ENCODE measurements at places on chromosomes 6 and 20. TPM values are rescaled to one million over a fixed set of nuclear protein-coding genes. Genes with fewer than 3 reads are reported as not detected.

The STMND1 gene
- total RNA-seq: not detected

The GNMT gene
- total RNA-seq: 0.86 TPM

The CLDN20 gene
- not detected for total RNA-seq

DNA sequence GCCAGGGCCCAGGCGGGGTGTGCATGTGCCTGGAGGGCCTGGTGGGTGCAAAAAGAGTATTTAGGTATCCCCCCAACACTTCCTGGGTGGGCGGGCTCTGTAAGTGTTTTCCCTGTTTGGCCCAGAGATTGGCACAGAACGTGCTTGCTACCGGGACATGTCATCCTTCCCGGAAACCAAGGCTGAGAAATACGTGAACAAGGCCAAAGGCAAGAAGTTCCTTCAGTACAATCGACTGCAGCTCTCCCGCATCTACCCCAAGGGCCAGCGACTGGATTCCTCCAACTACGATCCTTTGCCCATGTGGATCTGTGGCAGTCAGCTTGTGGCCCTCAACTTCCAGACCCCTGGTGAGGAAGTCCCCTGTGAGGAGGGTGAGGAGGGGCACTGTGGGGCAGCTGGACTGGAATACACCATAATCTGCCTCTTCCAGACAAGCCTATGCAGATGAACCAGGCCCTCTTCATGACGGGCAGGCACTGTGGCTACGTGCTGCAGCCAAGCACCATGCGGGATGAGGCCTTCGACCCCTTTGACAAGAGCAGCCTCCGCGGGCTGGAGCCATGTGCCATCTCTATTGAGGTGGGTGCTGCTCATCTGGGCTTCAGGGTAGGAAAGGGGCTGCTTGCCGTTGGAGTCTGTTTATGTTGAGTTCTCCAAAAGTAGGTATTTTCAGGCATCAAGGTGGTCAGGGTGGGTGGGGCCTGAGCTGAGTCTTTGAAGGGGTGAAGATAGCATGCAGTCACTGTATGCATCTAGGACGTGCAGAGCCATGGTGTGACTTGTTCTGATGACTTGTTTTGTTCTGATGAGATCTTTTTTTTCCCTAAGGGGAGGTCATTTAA is 35.2 kb downstream of the PLCG1 start:
- DNase-seq: no peak
- H3K27ac ChIP-seq: peak overlapping the region; percentile 39
- peaks cover 72% of the 10 kb centered on the region for H3K36me3 ChIP-seq
- no peak overlapping the region for H3K4me3 ChIP-seq
- no peaks in the 10 kb centered on the region for H3K27me3 ChIP-seq

DNA sequence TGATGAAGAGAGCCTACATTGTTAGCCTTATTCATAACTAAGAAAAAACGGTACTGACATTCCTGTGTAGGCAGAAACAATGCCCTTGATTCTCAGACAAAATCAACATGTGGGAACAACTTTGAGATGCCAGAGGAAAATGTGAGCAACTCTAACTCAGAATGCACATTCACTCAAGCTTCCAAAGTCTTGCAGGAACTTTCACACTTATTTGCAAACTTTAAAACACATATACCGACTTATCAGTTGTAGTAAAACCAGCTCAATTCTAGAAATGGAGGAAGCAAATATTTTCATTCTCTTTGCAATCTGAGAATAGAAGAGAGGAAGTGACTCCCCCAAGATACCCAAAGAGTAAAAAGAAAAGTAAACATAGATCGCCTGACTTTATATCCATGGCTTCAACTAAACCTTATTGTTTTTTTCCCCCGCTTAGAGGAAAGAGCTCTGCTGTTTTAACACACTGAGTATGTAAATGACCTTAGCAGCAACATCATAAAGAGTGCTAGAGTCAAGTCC is 117.6 kb downstream of the EPB41L2 start:
- no peak overlapping the region for H3K27ac ChIP-seq
- H3K36me3 ChIP-seq: no peaks in the 10 kb centered on the region
- DNase-seq: no peak
- H3K4me3 ChIP-seq: no peak overlapping the region
- H3K4me1 ChIP-seq: no peaks in the 10 kb centered on the region

GRCh38 chr6:14046476-14047068 is 71.0 kb upstream of the CD83 start:
- no peak overlapping the region for H3K4me3 ChIP-seq
- H3K27ac ChIP-seq: no peak overlapping the region
- H3K36me3 ChIP-seq: no peaks in the 10 kb centered on the region
- peaks cover 13% of the 10 kb centered on the region for H3K27me3 ChIP-seq
- H3K4me1 ChIP-seq: no peaks in the 10 kb centered on the region

GRCh38 chr20:48975955-48976354 is 54.4 kb downstream of the ARFGEF2 start:
- no peak for DNase-seq
- H3K27ac ChIP-seq: no peak overlapping the region
- H3K36me3 ChIP-seq: no peaks in the 10 kb centered on the region
- no peaks in the 10 kb centered on the region for H3K4me1 ChIP-seq

DNA sequence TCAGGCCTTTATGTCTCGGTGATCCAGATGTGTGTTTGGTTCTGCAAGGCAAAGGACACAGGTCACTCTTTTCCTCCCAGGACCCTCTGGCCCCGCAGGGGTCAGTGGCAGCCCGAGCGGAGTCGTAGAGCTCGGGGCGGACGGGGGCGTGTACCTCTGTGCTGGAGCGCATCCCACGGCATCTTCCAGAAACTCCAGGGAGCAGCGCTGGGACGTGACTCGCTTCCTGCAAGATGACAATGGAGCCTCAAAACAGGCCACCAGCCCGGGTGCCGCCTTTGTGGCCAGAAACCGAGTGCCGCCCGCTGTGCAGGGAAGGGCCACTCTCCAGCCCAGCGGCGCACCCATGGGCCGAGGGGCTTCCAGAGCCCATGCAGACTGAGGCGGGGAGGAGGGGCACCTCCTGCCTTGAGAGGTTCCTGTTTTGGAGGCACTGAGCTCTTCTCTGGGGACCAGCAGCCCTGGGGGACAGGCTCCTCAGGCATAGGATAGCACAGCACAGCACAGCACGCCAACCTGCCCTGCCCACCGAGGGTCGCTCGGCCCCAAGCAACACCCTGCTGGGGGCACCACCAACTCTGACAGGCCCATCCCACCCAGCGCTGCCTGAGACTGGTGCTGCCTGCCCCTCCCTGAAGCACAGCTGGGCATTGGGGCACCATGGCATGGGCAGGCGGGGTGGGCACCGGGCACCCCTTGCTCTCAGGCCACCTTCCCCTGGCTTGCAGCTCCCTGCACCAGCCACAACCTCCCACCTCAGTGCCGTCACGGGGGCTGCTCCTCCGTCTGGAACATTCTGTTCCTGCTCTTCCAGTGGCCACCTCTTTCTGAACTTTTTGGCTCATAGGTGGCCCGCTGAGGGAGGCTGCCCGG is 9.7 kb downstream of the RPS21 start:
- no peak for DNase-seq
- no peaks in the 10 kb centered on the region for H3K4me1 ChIP-seq
- no peak overlapping the region for H3K4me3 ChIP-seq
- H3K27me3 ChIP-seq: no peaks in the 10 kb centered on the region
- H3K36me3 ChIP-seq: peaks cover 44% of the 10 kb centered on the region

DNA sequence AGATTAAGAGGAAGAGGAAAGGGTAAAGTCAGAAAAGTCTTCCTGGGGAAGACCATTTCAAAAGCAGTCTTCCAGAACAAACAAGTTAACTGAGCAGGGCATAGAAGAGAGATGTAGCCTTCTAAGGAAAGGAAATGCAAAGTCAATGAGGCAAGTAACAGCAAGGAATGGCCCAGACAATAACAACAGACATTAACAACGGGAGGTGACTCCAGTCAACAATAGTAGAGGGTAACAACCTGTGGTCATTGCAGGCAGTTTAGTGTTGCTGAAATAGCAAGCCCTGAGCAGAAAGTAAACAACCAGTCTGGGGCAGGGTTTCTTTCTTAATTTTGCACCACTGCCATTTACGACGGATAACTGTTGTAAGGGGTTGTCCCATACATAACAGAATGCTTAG is 2.1 kb downstream of the MDN1 start:
- H3K27ac ChIP-seq: no peak overlapping the region
- DNase-seq: no peak
- H3K4me1 ChIP-seq: peaks cover 12% of the 10 kb centered on the region
- H3K27me3 ChIP-seq: no peaks in the 10 kb centered on the region
- H3K36me3 ChIP-seq: no peaks in the 10 kb centered on the region
- H3K4me3 ChIP-seq: no peak overlapping the region

DNA sequence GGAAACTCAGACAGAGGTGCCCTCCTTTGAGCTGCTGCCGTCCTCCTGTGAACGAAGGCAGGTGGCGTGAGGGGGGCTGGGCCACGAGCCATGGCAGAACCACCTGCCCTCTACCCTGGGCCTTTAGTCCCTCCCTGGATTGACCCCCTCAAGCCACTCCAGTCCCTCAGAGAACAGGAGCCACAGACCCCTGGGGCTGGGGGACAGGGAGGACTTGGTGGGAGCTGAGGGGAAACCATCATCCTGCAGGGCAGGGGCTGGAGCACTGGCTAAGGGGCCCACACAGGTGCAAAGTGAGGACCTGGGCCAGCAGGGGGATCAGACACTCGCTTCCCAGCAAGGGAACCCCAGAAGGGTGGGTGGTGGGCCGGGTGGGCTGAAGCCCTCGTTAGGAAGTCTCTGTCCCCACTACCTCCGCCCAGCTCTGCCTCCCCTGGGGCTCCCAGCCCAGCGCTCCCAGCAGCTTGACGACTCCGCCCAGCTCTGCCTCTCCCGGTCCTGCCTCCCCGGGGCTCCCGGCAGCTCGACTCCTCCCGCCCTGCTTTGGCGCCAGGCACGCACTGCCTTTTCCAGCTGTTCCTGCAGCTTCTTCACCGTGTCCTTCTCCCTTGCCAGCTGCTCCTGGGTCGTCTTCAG is 44.4 kb downstream of the DSTN start:
- peaks cover 86% of the 10 kb centered on the region for H3K36me3 ChIP-seq
- H3K27me3 ChIP-seq: no peaks in the 10 kb centered on the region
- H3K4me3 ChIP-seq: no peak overlapping the region
- H3K4me1 ChIP-seq: peaks cover 43% of the 10 kb centered on the region

DNA sequence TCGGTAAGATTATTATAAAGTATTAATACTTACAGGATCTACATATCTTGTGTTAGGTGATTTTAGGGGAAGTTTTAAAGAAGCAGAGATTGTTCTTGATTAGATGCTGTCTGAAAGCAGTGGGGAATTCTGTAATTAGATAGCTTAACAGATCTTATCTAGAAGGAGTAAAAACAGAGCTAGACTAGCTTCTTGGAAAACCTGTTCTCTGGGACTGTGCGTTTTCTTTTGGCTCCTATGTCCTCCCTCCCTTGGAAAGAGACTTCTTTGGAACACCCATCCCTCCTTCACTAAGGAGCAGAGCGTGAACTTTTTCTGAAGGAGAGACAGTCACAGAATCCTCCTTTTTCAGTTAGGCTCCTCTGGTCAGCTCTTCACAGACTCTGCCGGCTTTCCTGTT is 83.5 kb upstream of the ZNF184 start:
- no peak for DNase-seq
- H3K4me3 ChIP-seq: no peak overlapping the region
- H3K27ac ChIP-seq: no peak overlapping the region
- no peaks in the 10 kb centered on the region for H3K4me1 ChIP-seq
- no peaks in the 10 kb centered on the region for H3K36me3 ChIP-seq

Data from left lung (tissue), 14 donors.